ENCODE measurements at places on chromosomes 3 and 15.

DNA sequence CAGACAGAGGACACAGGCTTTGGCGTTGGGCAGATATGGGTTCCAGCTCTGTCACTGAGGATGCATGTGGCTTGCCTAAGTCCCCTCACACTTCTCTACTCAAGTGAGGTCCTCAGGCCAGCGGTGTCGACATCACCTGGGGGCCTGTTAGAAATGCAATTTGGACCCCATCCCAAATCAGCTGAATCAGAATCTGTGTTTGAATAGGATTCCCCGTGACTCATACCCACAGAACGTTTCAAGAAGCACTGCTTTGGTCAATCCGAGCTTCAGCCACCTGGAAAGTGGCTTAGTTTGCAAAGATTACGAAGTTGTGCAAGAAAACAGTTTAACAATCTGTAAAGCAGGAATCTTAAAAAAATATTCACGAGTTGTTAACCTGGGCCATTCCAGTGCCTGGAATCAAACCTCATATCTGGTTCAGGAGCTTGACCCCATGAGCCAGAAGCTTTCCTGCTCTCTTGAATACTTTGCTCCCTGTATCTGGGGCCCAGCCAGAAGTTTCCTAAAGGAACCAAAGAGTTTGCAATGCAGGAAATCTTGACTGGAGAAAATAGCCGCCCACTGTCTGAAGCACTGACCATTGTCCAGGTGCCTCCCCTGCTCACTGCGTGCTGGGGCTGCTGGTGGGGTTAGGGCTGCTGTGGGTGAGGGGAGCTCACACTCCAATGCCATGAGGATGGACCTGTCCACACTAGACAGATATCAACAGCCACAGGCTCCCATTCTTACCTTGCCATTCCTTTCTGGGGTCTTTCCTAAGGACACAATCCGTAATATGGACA, 208.5 kb upstream of the LINGO1 start:
- DNase-seq = peak; percentile 13

GRCh38 chr15:38479756-38480155, 25.8 kb downstream of the FAM98B start:
- DNase-seq = no peak

GRCh38 chr3:127744875-127745274, 72.1 kb downstream of the ABTB1 start:
- DNase-seq = no peak

DNA sequence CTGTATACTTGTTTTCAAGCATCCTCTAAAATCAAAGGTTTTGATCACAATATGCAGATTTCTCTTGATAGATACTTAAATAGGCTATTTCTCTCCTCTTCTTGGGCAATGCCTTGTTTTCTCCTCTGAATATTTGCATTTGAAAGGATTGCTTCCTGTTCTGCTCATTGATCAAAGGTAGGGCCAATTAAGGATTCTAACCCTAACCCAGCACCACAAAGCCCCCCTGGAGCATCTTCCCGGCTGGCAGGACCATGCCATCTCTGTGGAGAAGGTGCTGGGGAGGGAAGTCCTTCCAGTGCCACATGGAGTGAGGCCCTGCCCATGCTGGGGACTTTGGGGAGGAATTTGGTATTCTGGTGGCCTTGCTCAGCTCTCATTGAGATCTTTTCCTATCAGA, 11.3 kb upstream of the NIPA2 start:
- no peak for DNase-seq

DNA sequence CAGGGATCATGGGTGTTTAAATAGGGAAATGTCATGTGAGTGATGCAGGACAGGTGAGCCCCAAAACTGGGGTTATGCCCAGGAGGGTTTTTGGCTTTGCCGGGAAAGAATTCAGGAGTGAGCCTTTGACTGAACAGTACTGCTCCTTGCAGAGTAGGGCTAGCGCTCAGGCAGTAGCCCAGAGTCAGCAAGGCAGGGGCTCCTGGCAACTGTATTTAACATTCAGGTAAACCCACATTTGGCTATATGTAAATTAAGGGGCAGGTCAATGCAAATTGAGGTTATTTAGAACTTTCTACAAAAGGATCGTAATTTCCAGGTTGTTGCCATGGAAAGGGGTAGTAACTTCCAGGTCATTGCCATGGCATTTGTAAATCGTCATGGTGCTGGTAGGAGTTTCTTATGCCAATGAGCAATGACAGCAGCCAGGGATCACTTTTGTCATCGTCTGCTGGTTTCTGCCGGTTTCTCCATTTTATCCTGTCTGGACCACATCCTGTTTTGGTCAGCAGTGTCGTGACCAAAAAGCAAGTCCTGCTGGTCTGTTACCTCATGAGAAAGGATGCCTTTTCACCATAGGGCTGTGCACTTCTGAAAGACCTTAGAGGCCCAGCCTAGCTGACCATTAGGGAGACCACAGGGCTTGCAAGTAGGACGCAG, 24.3 kb downstream of the MTHFS start:
- DNase-seq = no peak

DNA sequence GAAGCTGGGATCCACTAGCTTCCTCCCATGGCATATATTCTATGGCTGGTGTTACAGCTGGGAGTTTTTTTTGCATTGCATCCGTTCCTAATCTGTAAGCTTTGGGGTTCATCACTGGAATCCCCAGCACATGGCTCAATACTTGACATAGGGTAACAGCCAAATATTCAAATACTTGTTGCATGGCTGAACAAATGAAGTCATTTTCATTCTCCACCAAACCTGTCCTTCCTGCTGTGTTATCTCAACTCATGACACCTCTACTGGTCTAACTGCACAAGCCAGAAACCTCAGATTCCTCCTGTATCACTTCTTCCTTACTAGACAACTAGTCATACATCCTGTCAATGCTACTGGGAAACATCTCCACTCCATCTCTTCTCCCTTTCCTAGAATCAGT, 43.4 kb downstream of the ST3GAL6 start:
- no peak for DNase-seq

- peak; percentile 49 for DNase-seq
Observed at GRCh38 chr3:132255041-132255745, 62.0 kb upstream of the ACP3 start.

DNA sequence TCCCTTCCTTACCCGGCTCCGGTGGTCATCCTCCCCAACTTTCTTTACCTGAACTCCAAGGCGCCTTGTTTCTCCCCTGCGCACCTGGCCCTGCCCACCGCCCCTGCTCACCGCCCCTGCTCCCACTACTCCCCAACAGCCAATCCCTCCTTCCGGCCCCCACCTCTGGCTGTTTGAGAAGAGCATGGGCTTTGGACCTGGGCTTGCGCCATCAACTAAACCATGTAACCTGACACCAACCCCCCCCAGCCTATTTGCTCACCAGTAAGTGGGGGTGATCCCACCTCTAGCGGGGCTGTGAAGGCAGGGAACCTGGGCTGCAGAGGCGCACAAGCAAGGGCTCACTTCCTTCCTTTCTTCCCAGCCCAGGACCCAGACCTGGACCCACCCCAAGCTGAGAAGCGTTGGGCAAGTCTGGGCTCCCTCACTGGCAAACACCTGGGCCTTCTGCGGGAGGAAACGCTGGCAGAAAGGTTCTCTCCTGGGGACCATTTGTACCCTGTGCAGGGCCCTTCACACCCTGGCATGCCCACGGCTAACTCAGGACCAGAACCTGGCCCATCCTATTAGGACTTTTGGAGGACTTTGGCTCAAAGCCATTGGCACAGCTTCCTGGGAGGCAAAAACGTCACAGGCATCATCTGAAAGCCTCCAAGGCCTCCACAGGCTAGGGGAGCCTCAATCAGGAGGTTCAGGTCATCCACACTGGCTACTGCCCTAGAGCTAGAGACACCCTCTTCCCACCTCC, at the start of gene PLXNB1:
PLXNB1 (minus strand) TSS at position 127 of the 748 bp plus-strand sequence. CDS start 5,475 bp downstream, outside the sequence.
- no peak for DNase-seq

GRCh38 chr3:108959017-108959416, 5.3 kb upstream of the GUCA1C start:
- no peak for DNase-seq

- DNase-seq = no peak
Observed at GRCh38 chr15:60781211-60781713, 302.3 kb upstream of the ICE2 start.

DNA sequence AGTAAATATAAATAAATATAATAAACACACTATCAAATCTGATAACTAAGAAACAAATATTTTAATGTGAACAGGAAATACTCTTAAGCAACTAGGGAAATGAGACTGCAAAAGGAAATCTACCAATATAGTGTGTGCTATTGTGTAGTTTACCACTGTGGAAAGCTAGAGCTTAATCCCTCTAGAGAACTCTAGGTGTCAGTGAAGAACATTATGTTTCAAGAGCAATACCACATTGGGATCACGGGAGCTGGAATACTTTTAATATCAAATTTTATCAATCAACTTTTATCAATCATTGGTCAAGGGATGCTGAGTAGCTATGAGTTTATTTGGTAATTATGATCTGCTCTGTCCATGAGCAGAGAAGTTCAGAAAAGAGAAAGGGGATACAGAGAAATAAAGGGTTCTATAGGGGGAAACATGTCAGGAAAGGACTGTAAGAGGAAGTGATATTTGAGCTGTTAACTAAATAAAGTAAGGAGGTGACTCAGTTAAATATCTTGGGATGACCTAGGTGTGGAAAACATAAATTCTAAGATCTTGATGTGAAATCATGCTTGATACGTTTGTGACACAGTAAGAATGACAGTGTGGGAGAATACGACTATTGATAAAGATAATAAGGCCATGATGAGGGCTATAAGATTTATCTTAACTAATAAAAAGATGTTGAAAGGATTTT, 762.2 kb upstream of the ALCAM start:
- no peak for DNase-seq

DNA sequence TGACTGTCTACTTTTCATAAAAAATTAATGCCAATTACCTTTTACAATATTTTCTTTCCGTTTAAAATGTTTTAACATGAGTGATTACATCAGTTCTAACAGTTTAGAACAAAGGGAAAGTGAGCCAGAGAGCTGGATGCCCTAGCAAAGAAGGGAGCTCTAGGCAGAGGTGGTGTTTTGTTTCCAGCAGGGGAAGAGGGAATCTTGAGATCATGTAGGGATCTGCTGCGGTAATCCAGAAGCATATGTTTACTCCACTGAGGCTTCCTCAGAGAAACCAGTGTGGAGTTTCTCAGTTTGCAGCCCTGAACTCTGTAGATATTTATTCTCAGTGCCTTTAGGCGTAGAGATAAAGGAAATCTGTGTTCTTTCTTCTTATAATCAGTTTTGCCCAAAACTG, 399.3 kb downstream of the NLGN1 start:
- DNase-seq = no peak

GRCh38 chr3:114499976-114500375, 206.1 kb downstream of the TIGIT start:
- DNase-seq = no peak

- no peak for DNase-seq
Observed at GRCh38 chr3:8341821-8342247, 159.8 kb upstream of the LMCD1 start.

GRCh38 chr15:89400782-89401545, 66.3 kb upstream of the POLG start:
- DNase-seq = no peak

- DNase-seq = no peak
Observed at GRCh38 chr3:9247941-9248521, 1.4 kb downstream of the SRGAP3 start.

- no peak for DNase-seq
Observed at GRCh38 chr15:67575039-67575502, 32.6 kb downstream of the MAP2K5 start.

DNA sequence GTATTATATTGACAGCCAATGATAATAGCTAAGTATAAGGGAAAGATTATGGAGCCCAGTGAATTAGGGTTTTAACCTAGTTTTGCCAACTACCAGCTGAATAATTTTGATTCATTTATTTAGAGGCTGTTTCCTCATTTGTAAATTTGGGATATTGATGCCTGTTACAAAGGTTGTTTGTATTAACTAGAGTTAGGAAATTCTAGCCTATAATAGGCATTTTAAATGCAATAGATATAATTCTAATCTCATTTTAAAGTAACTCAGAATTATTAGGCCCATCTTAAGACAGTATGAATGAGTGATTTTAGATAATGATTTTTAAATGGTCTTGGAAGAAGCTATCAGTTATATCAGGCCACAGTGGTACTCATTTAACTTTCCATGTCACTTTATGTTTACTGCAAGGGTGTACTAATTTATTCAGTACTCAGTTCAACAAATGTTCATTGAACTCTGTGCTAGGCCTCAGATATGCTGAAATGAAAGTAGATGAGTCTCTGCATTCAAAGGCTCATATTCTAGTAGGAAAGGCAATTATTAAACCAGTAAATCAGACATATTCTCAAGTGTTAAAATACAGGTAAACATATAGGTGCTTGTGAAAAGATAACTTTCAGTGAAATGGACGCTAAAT, 200.8 kb downstream of the KLHL25 start:
- DNase-seq = no peak

- no peak for DNase-seq
Observed at GRCh38 chr15:96598514-96598913, 268.0 kb downstream of the NR2F2 start.

DNA sequence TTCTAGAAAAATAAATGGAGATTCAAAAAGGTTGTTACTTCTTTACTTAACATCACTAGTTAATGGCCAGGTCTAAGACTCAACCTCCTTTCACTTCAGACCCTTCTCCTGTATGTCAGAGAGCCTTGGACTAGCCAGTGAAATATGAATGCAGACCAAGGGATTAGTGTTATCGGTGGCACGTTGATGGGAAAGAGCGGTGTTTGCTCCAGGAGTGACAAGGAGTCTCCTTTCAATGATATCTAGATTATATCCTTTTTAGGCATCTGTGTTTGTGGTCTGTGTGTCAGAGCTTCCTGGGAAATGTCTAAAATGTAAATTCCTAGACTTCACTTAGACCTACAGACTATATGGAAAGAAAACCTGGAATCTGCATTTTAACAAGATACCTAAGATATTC, 658.0 kb upstream of the KCNMB2 start:
- no peak for DNase-seq

- no peak for DNase-seq
Observed at GRCh38 chr3:191336833-191337232, 6.5 kb upstream of the UTS2B start.

GRCh38 chr15:65942436-65942835, 73.1 kb downstream of the RAB11A start:
- no peak for DNase-seq

GRCh38 chr3:87867001-87867400, 191.8 kb downstream of the CGGBP1 start:
- DNase-seq = no peak

GRCh38 chr3:169772305-169772896, 795 bp upstream of the MYNN start:
- DNase-seq = no peak

GRCh38 chr15:36256404-36256807, 323.0 kb upstream of the CDIN1 start:
- no peak for DNase-seq

DNA sequence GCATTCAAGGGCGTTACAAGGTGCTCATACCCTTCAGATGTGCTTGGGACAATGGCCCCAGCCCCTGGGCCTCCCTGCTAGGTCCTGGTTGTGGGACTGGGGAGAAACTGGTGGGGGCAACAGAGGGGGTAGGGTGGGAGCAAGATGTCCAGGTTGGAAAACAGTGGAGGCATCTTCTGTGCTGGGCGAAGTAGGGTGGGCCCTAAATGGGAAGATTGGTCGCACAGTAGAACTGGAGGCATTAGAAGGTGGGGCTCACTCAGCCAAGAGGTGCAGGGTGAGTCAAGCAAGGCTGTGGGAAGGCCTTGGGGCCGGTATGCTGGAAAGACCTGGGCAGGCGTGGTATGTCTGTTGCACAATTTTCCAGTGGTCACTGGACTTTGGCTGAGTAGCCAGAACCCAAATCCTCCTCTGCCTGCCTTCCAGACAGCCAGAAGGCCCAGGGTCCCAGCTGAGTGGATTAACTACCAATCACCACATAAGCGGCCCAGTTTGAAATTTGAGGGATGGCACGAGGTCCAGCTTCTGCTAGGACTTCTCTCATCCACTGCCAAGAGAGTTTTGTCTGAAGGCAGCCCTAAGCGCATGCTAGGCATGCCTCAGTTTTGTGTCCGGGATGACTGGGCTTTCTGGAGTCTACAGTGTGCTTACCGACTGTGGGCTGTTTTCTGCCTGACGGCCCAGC, 74.5 kb downstream of the LSM3 start:
- peak; percentile 34 for DNase-seq

All from BJ (cell line).